Hepatocyte (in vitro differentiated cells): ENCODE measurements at places on chromosomes 6 and 20. TPM values are rescaled to one million over a fixed set of nuclear protein-coding genes. Genes with fewer than 3 reads are reported as not detected.

DNA sequence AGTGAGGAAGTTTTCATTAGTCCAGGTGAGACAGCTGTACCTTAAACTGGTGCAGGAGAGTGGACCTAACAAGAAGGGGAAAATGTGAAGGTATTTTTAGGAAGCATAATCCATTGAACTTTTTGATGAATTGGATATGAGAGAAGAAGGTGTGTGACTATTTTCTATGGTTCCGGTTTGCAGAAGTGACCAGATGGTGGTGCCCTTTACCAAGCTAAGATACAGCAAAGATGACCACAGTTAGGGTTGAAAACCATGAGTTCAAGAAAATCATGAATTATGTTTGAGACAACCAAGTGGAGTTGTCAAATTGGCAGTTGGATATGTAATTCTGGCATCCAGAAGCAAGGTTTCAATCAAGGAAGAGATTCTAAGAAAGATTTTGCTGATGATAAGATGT, 61.9 kb upstream of the NRSN1 start:
- H3K4me1 ChIP-seq: no peaks in the 10 kb centered on the region
- no peaks in the 10 kb centered on the region for H3K36me3 ChIP-seq
- no peak overlapping the region for H3K4me3 ChIP-seq

GRCh38 chr6:55679503-55679902, 100.5 kb upstream of the HMGCLL1 start:
- H3K36me3 ChIP-seq: no peaks in the 10 kb centered on the region
- no peak overlapping the region for H3K4me3 ChIP-seq
- no peaks in the 10 kb centered on the region for H3K27me3 ChIP-seq

DNA sequence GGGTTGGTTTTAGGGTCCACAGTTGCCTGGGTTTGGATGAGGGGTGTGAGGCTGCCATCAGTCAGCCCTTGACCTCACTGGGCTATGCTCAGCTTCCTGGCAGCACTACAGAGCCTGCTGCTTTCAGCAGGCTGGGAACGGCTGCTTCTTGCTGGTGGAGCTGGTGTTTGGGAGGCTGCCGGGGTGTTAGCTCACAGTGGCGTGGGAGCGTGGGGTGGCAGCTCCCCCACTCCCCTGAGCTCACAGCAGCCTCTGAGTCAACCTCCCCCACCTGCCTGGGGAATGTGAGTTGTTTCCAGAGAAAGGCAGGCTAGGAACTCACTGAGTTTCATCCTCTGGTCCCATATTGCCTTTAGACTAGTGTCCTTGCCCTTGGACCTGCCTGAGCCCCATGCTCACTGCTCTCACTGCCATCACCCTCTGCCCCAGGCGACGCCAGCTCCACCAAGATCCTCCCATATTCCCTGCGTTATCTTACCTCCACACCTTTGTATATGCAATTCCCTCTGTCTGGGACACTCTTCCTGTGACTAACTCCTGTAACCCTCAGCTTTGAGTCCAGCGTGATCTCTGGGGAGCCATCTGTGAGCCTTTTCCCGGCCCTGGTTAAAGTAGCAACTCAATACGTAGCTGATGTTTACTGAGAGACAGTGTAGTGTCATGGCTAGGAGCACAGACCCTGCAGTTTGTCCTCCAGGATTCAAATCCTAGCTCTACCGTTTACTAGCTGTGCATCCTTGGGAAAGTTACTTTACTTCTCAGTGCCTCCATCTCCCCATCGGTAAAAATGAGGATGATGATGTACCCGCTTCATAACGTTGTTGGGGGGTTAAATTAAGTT, 34.8 kb downstream of the PPP1R16B start:
- no peak overlapping the region for H3K4me3 ChIP-seq
- no peaks in the 10 kb centered on the region for H3K36me3 ChIP-seq
- H3K27me3 ChIP-seq: peaks cover under 1% of the 10 kb centered on the region
- H3K4me1 ChIP-seq: no peaks in the 10 kb centered on the region

The FKBP1C gene
- total RNA-seq: 0.80 TPM in 1 of 2 replicates, not detected in the other

The EYS gene
- total RNA-seq: 0.57 and 1.4 TPM in 2 replicates

The MTRF1L gene
- 16.7 and 17.4 TPM in 2 replicates for total RNA-seq
